ENCODE measurements at places on chromosomes 6 and 20.

- no peak for DNase-seq
Measured at GRCh38 chr20:13403453-13403852, 182.4 kb downstream of the ISM1 start.

DNA sequence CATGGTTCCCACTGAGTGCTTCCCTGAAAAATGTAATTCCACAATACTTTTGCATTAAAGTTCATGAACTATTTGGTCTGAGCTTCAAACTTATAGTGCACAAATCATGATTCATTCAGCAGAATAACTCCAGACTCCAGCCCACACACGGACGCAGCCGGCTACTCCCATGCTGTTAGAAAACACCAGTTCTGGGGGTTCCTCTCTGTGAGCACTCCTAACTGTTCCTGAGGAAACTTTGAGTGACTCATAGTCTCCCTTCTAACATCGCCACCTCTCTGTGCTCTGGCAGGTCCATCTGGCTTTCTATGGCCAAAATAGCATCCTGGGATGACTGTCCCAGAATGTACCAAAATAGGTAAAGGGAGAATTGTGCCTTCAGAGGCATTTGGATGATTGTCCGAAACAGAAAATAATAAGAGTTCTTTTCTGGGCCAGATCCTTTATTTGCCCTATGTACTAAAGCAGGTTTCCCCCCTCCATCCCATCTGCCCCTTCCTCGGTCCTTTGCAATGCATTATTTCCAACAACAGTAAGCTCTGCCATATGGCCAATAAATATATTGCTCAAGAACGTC lies 32.3 kb upstream of the LY86 start:
- DNase-seq: no peak

DNA sequence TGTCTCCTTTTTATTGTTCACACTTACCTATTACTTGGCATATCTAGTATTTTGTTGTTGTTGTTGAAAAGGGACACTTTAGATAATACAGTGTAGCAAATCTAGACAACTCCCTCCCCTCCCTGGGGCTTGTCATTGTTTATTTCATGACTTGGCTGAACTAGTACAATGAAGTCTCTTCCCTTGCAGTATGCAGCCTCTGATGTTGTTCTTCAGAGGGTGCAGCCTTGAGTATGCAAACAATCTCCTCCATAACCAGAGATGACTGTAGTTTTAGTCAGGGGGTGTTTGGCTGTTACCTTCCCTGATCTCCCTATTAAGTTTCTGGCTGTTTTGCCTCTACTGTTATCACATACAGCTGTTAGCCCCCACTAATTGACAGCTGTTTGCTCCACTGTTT lies 315.4 kb upstream of the RUNX2 start:
- DNase-seq: no peak

GRCh38 chr6:91569071-91569470 lies 982.2 kb upstream of the MAP3K7 start:
- no peak for DNase-seq

DNA sequence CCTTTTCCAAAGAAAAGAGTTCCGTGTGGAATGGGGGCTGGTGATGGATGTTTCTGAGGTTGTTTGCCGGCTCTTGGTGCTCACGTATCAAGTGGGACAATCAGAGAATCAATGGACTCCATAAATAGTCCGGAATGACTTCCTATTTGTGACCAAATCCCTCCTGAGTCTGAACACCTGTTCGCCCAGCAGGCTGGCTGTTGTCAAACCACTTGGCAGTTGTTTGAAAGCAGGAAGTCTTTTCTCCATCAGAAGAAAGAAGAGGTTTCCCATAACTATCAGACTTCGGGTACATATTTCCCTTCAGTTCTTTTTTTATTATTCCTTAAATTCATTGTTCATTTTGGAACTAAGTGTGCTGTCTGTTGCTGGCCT lies 154.7 kb upstream of the RIN2 start:
- no peak for DNase-seq

DNA sequence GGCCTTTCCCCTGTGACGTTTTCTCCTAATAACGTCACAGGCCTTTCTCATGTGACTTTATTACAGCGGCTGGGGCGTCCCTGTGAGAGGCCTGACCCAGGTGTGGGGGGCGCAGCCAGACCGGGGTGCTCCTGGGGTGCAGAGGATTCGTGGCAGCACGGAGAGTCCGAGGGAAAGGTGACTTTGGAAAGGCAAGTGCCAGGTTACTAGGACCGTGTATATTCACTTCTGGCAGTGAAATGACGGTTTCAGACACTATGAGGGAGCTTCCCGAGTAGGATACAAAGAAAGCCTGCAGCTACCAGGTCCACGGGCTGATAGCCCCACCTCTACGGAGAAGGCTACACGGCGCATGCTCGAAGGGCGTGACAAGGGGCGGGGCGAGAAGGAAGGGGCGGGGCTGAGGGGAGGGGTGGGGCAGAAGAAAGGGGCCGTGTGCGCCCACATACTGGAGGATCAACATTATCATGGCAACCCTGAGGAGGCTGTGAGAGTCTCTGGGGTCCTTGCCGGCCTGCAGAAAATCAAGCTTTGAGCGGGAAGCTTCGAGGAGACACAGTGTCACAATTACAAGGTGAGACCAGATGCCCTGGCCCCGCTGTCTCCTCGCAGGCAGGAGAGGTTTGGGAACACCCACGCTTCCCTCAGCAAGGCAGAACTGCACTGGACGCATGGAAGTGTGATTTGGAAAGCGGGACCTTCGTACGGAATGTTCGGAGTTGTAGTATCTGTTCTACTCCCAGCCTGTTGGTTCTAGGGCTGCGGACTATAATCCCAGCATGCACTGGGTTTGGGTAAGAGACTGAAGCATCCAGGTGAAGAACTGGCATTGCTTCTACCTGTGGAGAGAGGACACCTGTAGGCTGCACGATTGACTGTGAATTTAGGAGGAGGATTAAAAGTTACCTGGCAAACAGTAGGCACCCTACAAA lies 54.4 kb upstream of the ZNF337 start:
- DNase-seq: peak; percentile 54

- no peak for DNase-seq
Measured at GRCh38 chr6:45574014-45574461, 196.3 kb upstream of the SUPT3H start.

- peak; percentile 57 for DNase-seq
Measured at GRCh38 chr20:49186535-49187329, 1.4 kb downstream of the STAU1 start.

- no peak for DNase-seq
Measured at GRCh38 chr6:109793792-109794191, 102.7 kb downstream of the FIG4 start.

- no peak for DNase-seq
Measured at GRCh38 chr6:16810411-16810810, 49.2 kb upstream of the ATXN1 start.

GRCh38 chr20:56949318-56949717 lies 317.1 kb downstream of the BMP7 start:
- no peak for DNase-seq

DNA sequence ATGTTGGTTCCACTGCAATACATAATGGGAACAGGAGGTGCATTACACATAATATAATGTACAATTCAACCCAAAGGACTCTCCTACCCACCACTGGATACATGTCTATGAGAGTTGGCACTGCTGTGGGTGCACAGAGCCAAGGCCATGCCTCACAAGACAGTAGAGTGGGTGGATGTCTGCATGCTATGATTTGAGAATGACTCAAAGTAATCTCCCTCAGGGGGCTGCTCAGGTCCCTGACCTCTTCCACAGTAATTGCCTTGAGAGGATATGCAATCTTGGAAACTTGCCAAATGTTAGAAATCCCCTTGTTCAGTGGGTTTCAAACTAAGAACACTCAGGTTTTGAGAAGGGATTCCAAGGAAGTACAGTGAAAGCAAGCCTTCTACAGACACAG lies 79.0 kb downstream of the ANKEF1 start:
- no peak for DNase-seq

- DNase-seq: no peak
Measured at GRCh38 chr20:43939762-43940121, 25.1 kb downstream of the TOX2 start.

DNA sequence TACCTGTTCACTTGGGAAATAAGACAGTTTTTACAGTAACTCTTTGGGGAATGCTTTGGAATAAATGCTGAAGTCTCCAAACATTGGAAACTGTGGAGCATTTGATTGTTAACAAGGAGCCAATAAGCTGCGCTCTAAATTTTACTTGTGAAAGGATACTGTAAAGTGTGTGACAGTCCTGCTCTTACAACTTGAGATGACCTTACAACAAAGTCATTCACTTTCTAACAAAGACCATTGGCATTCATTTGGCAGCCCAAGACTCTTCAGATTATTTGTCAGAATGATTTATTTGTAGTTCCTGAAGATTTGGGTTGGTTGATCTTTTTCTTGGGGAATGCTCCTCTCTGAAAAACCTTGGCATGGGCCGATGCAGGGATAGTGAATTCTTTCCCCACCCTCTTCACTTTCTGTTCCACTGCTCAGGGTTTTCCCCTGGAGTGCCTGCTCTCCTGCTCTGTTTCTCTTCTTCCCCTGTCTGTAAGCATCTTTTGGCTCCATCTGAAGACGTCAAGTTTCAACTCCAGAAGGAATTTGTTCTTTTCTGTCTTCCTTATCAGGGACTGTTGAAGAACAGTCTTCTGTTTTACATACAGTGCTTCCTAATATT lies 116.4 kb downstream of the AKAP7 start:
- no peak for DNase-seq

DNA sequence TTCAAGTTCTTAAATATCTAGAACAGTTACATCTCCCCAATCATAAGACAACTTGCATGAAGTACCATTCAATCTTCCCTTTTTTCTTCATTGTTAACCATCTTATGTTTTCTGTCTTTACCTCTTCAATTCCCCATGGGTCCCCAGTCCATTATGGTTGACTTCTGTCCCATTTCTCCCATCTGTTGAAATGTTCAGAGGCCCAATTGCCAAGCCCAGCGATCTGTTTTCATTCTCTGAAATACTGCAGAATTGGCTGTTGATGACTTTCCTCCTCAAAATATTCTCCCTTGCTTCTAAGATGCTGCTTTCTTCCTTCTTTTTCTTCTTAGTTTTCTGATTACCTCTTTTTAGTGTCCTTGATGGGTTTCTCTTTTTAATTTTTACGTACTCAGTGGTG lies 26.0 kb downstream of the DSTN start:
- DNase-seq: no peak

GRCh38 chr6:47083586-47084047 lies 41.5 kb upstream of the ADGRF1 start:
- no peak for DNase-seq

DNA sequence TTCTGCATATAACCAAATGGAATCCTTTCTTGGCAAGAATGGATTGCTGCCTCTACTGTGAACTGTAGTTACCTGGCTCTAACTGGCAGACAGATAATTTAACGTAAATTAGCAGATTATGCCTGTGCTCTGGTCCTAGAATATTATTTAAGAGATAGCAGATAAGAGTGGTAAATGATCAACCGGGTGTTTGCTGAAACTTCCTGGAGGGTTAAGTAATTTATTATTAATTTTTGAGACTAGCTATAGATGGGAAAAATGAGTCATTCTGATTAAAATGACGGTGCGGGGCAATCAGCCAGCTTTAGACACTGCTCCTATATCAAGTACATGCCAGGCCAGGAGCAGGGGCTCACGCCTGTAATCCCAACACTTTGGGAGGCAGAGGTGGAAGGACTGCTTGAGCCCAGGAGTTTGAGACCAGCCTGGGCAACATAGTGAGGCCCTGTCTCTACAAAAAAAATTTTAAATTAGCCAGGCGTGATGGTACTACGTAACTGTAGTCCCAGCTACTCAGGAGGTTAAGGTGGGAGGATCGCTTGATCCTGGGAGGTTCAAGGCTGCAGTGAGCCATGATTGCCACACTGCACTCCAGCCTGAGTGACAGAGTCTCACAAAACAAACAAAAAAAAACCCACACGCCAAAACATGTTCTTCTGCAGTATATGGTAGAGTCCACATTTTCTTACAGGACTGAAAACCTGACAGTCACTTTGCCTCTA lies 22.6 kb downstream of the B4GALT5 start:
- DNase-seq: no peak

DNA sequence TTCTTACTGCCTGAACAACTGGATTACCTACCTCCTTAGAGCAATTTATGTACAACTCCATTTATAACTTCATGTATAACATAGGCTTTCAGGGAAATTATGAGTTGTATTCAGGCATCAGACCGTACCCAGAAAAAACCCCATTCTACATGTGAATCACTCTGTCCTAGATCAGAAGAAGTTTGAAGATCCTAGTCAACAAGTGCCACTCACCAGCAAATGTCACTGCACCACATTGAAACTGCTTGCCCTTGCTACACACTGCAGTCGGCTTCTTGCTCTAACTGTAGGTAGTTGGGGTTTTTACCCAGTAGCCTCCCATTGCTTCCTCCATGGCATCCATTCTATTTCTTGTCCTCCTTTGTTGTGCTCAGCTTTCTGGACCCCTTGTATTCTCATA lies 132.4 kb downstream of the DNAH8 start:
- DNase-seq: no peak

- DNase-seq: no peak
Measured at GRCh38 chr6:12968839-12969558, 252.4 kb downstream of the PHACTR1 start.

- no peak for DNase-seq
Measured at GRCh38 chr6:16403831-16404230, 165.4 kb downstream of the GMPR start.

DNA sequence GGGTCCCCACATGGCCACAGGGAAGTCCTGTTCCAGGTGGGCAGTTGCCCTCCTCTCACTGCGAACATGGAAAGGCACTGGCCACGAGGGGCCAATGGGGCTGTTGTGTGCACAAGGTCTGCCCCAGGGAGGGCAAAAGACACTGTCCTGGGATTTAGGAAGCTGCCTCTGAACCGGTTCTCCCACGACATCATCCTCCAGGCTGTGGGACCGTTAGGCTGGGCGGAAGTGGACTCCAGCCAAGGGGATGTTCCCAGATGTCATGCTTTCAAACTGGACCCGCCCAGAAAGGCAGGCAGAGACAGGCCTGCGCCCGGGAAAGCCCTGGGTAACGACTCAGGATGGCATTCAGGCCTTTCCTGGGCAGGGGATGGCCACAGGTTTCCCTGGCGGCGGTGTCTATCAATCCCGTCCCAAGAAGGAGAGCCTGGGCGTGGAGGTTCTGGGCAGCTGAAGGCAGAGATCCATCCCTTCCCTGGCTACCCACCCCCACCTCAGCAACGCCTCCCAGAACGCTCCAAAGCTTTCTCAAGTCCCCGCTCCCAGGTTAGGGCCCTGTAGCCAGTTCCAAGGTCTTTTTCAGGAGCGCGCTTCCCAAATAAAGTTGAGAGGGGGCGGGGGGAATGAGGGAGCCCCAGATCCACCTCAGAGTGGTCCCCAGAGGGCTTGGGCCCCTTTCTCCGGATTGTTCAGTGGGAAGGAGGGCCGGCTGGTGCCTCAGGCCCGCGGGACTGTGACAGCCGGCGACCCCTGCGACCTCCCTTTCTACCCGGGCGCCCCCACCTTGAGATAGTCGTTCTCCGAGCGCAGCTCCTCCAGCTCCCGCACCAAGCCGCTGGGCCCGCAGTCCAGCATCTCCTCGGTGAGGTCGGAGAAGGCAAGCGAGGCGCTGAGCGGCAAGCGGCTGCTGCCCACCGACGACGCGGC lies 13.8 kb upstream of the TLDC2 start:
- no peak for DNase-seq
